A172 (cell line): ENCODE measurements at places on chromosomes 6 and 20. TPM values are rescaled to one million over a fixed set of nuclear protein-coding genes. Genes with fewer than 3 reads are reported as not detected.

DNA sequence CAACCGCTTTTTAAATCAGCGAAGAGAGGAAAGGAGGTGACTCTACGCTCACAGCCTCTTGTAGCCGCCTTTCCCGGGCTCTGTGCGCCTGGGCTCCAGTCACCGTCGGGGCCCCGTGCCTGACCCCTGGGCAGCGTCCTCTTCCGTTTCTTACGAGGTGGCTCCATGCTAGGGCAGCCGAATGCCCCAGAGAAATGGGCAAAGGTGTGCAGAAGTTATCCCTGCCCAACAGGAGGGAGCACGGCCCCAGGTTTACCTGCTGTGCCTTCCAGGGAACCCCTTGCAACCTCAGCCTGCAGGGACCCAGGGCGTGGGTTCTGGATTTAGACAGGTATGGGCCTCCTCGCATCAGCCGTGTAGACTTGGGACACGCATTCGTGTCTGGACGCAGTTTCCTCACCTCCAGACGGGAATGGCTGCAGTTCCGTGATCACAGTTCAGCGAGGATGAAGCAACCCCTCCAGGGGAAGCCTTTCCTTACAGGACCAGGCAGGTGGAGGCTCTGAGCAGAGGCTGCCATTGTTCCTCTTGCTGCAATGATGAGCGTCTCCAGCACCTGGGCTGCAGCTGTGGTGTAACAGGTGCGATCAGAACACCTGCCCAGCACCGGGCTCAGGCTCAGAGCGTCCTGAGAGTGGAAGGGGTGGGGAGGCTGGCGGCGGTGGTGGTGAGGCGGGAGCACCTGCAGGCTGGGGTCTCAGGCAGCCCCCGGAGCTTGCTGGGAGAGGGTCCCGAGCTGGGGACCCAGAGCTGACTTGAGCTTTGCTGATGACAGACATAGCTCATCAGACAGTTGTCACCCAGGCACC is 81.3 kb upstream of the BHLHE23 start:
- no peak for DNase-seq

- DNase-seq = no peak
Observed at GRCh38 chr6:73017476-73017875, 207.8 kb downstream of the KHDC1L start.

SAMD10 gene
- 0.77 TPM in 1 of 2 replicates, not detected in the other for total RNA-seq

DNA sequence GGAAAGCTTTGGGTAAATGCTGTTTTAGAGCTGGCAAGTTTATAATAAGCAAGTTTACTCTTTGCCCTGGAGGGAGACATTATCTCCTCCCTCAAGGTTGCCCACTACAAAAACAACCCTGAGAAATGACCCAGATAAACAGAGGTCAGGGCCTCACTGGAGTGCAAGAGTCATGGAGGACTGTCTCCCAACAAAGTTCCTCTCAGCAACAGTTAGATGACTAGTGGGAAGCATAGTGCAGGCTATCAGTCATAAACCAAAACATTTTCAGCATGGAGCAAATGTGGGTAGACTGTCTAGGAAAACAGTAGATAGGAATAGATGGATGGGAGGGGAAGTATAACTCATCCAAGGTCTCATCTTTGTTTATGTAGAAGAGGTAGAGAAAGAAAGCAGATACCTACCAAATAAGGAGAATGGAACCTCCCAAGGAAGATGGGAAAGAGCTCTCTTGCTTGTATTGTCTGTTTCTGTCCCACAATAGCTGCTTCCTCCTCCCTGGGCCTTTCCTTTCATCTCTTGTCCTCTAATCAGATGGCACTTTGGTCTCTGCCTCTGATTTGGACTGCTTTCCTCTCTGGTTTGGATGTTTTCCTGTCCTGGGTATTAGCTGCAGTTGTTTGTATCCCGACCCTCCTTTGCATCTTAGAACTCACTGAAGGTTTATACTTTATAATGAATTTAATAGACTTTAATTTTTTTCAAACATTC is 95.4 kb downstream of the WASF1 start:
- no peak for DNase-seq

GRCh38 chr20:45305262-45305661 is 1.4 kb upstream of the RBPJL start:
- no peak for DNase-seq

OOEP gene
- not detected in 2 replicates for total RNA-seq

DNA sequence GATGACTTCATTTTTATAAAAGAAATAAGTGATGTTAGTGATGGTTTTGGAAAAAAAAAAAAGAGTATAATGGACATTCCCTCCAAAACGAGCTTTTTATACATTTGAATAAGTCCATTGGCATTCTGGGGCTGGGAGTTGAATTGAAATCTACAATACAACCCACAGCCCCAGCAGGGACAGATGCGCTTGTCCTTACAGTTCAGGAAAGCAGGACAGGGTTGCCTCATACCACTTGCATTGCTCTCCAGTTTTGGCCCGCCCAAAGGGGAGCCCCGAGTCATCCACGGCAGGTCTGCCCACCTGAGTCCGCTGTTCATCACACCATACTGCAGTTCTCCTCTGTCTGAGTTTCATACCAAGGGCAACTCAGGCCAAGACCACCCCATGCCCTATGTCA is 46.2 kb downstream of the VAPB start:
- DNase-seq = no peak

- DNase-seq = peak; percentile 84
Observed at GRCh38 chr6:116387374-116387773, 16.6 kb downstream of the DSE start.

- no peak for DNase-seq
Observed at GRCh38 chr6:108897371-108897770, 49.1 kb downstream of the ARMC2 start.

DNA sequence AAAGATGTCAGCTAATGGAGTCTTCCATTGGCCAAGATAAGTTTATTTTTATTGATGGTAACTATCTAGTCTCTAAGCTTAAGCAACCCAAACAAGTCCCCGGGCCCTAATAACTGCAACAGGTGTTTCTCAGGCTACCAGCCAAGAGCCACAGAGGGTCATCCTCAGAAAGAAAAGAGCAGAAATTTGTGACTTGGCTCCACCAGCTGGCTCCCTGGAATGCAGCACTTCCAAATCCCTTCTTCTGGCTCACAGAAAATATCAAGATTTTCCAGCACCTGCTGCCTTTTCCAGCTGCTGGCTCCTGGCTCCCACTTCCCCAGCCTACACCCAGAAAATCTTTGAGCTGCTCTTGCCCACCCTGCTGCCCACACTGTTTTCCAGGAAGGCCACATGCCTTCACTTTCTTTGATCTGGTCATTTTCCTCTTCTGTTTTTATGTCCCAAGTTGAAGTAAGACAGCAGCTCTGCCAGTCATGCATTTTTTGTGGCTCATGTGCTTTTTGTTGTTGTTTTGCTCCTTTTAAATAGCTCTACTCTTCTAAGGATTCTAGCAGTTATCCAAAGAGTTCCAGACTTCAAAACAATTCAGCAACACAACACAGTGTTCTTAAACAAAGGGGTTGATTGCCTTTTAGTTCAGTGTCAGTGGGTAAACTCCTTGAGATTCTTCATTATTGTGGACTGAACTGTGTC is 151.0 kb upstream of the SMLR1 start:
- DNase-seq = no peak

IL17F gene
- not detected in 2 replicates for total RNA-seq

GRCh38 chr20:57851796-57852195 is 142.0 kb upstream of the PMEPA1 start:
- DNase-seq = no peak

DNA sequence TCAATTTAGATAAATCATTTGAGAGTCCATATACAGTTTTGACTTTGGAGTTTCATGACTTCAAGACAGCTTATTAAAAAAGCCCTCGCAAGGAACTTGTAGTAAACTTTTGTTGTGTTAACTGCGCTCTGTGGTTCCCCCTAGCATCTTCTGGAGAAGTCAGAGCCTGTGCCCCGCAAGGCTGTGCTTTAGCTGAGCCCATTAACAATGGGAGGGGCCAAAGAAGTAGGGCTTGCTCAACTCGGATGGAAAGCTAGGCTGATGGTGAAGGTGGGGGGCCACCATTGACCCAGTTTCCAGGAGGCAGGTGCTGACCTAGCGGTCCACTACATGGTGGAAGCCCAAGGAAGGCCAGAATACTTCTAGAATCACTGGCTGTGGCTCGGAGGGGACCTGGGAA is 29.3 kb upstream of the OVOL2 start:
- no peak for DNase-seq
